ENCODE measurements at places on chromosomes 4 and X.

DNA sequence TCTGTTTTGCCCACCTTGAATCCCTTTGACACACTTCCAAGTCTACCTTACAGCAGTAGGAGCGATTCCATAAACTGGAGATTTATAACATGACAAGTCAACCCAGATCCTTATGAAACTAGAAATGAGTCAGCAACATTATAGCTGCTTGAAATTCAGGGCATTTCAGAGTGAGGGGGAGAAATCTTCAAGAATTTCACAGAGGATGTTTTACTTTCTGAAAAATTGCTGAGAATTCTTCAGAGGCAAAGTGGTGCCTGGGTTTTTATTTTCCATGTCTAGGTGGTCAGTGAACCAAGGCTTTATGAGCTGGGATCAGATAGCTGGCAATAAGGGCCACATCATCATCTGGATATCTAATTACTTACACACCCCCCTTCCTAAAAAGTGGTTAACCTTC, 119.8 kb downstream of the PPARGC1A start:
- no peak for DNase-seq

- no peak for DNase-seq
Measured at GRCh38 chrX:22742174-22742573, 257.6 kb upstream of the DDX53 start.

DNA sequence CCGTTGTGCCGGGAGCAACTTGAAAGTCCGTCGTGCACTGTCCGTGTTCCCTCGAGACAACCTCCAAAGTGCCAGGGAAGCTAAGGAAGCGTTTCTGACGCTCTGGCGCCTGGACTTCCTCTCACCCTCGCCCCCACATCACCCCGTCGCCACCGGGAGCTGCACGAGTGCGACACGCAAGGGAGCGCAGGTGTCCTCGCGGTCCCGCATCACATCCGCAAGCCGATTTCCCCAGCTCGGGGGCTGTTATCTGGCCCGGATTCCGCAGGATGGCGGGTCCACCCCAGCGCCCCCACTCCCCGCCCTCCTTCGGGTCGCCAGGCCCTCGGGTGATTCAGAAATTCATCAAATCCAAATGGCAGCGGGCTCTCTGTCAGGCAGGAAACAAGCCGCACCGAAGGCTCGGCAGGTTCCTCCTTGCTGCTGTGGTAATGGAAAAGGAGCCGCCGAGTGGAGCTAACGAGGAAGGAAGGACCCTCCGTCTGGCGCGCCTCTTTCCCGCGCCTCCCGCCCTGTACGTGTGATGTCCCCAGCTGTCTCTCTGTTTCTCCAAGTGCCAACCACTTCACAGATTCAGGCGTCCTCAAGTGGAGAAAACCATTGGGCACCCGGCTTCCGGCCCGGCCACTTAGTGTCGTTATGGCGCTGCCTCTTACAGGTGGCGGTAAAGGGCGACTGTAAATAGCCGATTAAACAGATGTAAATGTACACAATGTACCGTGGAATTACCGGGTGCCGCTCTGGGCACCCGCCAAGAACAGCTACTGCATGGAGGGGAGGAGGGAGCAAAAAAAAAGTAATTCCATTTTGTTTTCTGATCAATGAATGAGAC, 921 bp upstream of the SETD7 start:
- peak; percentile 74 for DNase-seq

DNA sequence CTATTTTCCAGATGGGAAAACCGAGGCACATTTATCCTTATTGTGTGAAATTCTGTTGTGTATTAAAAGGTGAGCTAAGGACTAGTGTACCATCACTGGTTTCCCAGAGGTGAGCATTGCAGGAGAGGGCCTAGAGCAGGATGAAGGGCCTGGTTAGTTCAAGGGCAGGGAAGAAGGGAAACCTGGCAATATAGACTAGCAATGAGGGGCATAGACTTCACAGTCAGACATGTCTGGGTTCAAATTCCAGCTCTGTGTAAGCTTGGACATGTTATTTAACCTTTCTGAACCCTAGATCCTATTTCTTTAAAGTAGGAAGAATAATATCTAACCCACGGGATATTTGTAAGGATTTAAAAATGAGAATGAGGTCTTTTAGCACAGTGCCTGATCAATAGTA, 50.8 kb downstream of the WDR19 start:
- DNase-seq: no peak

DNA sequence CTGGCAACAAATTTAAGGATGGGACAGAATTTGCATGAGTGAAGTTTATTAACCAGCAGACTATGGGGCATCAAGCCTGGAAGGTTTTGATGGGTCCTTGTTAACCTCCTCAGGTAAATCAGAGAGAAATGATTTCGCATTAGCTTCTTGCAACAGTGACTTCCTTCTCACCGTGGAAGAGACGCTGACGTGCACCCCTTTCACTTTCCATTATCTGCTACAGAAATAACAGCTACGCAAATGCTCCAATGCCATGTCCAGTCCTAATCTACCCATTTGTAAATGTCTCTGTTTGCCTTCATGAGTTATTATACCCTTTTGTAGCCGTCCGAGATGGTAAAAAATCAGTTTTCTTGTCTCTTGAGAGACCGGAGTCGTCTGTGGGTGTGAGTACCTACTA, 100.3 kb downstream of the SLC34A2 start:
- no peak for DNase-seq
